Vagina (tissue), 2 donors: ENCODE measurements at places on chromosomes 16 and 17. TPM values are rescaled to one million over a fixed set of nuclear protein-coding genes. Genes with fewer than 3 reads are reported as not detected.

- no peaks in the 10 kb centered on the region for H3K4me1 ChIP-seq
- no peak for DNase-seq
- no peaks in the 10 kb centered on the region for H3K36me3 ChIP-seq
- no peak overlapping the region for H3K27ac ChIP-seq
- no peaks in the 10 kb centered on the region for H3K27me3 ChIP-seq
These were observed 80.8 kb downstream of the SOCS1 start for GRCh38 chr16:11175106-11175786.

DNA sequence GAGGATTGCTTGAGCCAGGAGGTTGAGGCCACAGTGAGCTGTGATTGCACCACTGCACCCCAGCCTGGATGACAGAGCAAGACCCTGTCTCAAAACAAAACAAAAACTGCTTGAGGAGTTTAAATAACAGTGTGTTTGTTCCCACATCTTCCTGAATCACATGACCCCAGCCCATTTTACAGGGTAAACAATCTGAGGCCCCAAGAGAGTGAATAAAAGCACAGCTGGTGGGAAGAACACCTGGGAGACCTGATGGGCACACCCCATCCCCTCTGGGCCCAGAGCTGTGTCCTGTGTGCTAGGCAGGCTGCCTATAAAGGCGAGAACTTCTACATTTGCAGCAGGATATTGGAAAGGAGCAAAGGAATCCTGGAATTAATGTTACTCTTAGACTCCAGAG lies 69.6 kb downstream of the PLXDC1 start:
- no peaks in the 10 kb centered on the region for H3K27me3 ChIP-seq
- peaks cover 39% of the 10 kb centered on the region for H3K4me1 ChIP-seq
- no peak overlapping the region for H3K4me3 ChIP-seq
- peak overlapping the region; percentile 92 for H3K27ac ChIP-seq

DNA sequence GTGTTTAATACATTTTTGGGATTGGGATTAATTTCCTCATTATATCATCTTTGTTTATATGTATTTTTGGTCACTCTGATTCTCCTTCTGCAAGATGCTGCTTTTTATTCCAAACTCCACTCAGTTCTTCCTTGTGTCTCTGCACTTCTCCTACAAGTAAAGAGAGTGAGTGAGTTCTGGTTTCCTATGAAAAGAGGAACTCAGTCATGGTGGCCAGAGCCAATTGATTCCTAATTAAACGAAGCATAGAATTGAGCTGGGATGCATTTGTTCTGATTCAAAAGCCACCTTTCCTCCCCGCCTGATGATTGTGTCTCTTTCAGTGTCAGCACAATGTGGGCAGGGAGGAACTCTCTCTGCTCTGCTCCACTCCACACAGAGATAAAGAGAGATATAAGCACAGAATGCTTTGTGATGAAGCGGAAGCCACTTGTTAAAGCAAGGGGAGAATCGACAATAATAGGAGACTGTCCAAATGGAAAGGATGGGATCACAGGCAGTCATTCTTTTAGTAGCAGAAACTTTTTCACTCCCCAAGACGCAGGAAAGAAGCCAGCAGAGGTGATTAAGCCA lies 121.3 kb upstream of the GOT2 start:
- H3K36me3 ChIP-seq: no peaks in the 10 kb centered on the region
- H3K4me1 ChIP-seq: no peaks in the 10 kb centered on the region
- no peak overlapping the region for H3K4me3 ChIP-seq

Gene ZNF768
- 30.7 TPM for total RNA-seq

DNA sequence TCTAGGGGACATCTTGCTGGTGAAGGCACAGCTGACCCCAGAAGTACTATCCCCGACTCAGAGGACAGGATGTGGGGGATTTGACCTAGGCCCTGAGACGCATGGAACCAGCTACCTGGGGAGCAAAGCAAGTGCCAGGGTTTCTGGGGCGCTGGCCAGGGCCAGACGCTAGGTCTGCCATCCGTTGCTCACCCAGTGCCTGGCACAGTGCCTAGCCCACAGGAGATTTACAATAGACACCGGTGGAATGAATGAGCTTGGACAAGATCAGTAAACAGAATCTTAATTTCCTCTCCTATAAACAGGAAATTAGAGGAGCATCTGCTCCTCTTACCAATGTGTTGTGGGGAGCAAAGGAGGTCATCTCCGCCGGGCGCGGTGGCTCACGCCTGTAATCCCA lies 5.0 kb downstream of the RPRML start:
- H3K36me3 ChIP-seq: no peaks in the 10 kb centered on the region
- no peak overlapping the region for H3K4me3 ChIP-seq
- H3K27ac ChIP-seq: no peak overlapping the region
- no peaks in the 10 kb centered on the region for H3K27me3 ChIP-seq
- no peak for DNase-seq
- H3K4me1 ChIP-seq: peaks cover 17% of the 10 kb centered on the region

DNA sequence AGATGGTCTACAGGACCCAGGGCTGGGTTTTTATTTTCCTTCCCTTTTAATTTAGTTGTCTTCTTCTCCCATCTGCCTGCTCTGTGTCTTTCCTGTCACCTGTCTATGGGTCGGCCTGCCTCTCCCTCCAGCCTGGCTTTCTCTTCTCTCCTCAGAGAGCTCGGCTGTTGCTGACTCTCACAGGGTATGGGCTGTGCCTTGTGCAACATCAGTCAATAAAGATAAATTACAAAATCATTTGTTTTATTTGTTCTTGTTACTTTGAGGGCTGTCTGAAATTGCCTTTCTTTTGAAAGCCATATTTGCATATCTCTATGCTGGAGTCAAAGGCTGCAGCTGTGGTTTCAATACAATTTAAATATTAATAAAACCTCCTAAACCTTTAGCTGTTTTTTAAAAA lies 15.6 kb downstream of the RND2 start:
- no peak overlapping the region for H3K27ac ChIP-seq
- no peaks in the 10 kb centered on the region for H3K27me3 ChIP-seq
- H3K36me3 ChIP-seq: no peaks in the 10 kb centered on the region
- no peak overlapping the region for H3K4me3 ChIP-seq

- no peaks in the 10 kb centered on the region for H3K27me3 ChIP-seq
- no peak overlapping the region for H3K27ac ChIP-seq
- H3K4me3 ChIP-seq: no peak overlapping the region
- H3K4me1 ChIP-seq: no peaks in the 10 kb centered on the region
- no peak for DNase-seq
These were observed 25.5 kb downstream of the CACNG4 start for GRCh38 chr17:66990047-66990446.

DNA sequence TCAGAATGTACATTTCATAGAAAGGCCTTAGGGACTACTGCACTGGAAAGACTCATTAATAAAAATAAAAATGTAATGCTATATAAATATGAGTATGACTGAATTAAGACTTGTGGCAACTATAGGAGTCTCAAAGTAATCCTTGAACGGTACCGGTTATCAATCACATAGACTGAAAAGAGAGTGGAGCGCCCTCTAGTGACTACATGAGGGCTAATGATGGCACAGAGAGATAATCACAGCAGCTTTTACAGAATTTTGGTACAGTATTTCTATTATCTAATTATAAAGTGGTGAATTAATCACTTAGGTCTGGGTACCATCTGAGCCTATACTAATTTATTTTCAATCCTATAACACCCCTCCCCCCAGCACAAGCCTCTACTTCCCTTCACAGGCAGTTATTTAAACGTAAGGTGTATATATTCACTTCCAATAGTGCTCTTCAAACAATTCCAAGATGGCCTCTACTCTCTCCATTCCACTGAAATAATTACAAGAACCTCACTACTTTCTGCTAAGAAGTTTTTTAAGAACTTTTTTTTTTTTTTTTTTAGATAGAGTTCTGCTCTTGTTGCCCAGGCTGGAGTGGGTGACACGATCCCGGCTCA lies 40.7 kb upstream of the ANKFY1 start:
- H3K4me1 ChIP-seq: peaks cover 12% of the 10 kb centered on the region
- H3K27ac ChIP-seq: no peak overlapping the region
- no peaks in the 10 kb centered on the region for H3K27me3 ChIP-seq
- H3K4me3 ChIP-seq: no peak overlapping the region
- no peak for DNase-seq
- H3K36me3 ChIP-seq: no peaks in the 10 kb centered on the region

Gene CLUH
- total RNA-seq: 52.3 TPM

Gene TRIM25
- 70.0 TPM for total RNA-seq

- no peak overlapping the region for H3K27ac ChIP-seq
- H3K36me3 ChIP-seq: no peaks in the 10 kb centered on the region
- H3K4me3 ChIP-seq: no peak overlapping the region
These were observed 67.0 kb downstream of the SMPD3 start for GRCh38 chr16:68381363-68381724.

GRCh38 chr17:69282002-69282401 lies 44.9 kb downstream of the ABCA5 start:
- no peaks in the 10 kb centered on the region for H3K27me3 ChIP-seq
- peaks cover 23% of the 10 kb centered on the region for H3K36me3 ChIP-seq
- no peak overlapping the region for H3K4me3 ChIP-seq

DNA sequence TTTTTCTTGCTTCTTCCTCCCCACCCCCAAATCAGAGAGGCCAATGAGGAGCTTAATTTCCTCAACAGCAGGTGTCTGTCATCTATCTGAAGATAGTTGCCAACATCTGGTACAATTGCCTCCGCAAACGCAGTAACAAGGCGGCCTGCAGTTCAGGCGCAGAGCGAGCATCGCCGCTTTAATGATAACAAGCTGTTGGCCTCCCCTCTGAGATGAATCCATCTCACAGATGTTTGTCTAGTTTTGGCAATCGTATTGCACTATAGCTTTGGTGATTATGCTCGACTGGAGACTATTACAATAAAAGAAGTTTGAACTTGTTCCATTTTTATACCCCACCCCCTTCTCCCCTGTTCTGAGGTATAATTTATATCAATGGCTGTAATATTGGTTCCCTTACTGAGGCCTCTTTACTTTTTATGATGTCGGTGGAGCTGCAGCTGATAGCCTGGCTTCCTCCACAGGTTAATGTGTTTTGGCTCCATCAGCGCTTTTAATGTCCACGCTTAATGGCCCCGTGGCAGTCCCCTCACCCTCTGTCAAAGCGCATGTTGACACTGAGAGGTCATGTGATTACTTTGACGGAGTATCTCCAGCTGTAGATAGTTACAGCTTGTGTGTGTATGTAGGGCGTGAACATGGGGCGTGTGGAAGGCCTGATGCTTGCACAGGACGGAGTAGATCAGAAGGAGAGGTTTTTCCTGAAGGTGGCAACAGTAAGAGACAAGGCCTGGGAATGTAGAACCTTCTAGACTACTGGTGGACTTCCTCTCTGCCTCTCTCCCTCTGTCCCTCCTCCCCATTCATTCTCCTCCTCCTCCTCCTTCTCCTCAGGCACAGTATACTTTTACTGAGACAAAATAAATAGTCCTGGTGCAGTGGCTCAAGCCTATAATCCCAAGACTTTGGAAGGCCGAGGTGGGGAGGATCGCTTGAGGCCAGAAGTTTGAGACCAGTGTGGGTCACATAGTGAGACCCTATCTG lies 164.7 kb downstream of the MSI2 start:
- no peak overlapping the region for H3K4me3 ChIP-seq
- no peak overlapping the region for H3K27ac ChIP-seq
- no peak for DNase-seq
- peaks cover 10% of the 10 kb centered on the region for H3K4me1 ChIP-seq
- no peaks in the 10 kb centered on the region for H3K27me3 ChIP-seq

Gene CPHXL2
- total RNA-seq: not detected

Gene GSG1L
- not detected for total RNA-seq

Gene VTN
- 2.7 TPM for total RNA-seq

- H3K4me3 ChIP-seq: no peak overlapping the region
- no peaks in the 10 kb centered on the region for H3K27me3 ChIP-seq
- DNase-seq: no peak
- H3K36me3 ChIP-seq: no peaks in the 10 kb centered on the region
- peaks cover 47% of the 10 kb centered on the region for H3K4me1 ChIP-seq
These were observed 3.1 kb downstream of the CACNB1 start for GRCh38 chr17:39194089-39194984.

DNA sequence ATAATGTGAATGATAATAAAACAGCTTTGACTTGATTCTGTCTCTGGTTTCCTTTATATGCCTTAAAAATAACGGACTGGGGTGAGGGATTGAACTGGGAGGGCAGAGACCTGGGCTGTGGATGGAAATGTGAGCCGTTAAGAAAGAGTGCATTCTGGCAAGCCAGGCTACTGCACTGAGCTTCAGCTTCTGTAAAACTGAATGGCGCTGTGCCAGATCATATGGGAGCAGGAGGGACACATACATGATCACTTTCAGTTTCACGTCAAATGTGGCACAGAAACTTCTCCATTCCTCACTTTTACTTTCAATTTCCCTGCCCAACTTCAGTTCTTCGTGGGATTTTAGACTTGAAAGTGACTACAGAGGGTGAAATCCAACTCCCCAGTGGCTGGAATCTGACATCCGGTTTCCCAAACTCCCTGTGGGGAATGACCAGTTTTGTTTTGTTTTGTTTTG lies 1.1 kb downstream of the MT2A start:
- no peaks in the 10 kb centered on the region for H3K27me3 ChIP-seq
- H3K36me3 ChIP-seq: no peaks in the 10 kb centered on the region
- peaks cover 51% of the 10 kb centered on the region for H3K4me1 ChIP-seq
- H3K27ac ChIP-seq: peak overlapping the region; percentile 83
- DNase-seq: no peak

- no peaks in the 10 kb centered on the region for H3K4me1 ChIP-seq
- no peaks in the 10 kb centered on the region for H3K27me3 ChIP-seq
- no peaks in the 10 kb centered on the region for H3K36me3 ChIP-seq
- H3K4me3 ChIP-seq: no peak overlapping the region
- no peak for DNase-seq
- H3K27ac ChIP-seq: no peak overlapping the region
These were observed 46.3 kb downstream of the DYNLRB2 start for GRCh38 chr16:80587071-80587470.

Gene JPH3
- 2.0 TPM for total RNA-seq

DNA sequence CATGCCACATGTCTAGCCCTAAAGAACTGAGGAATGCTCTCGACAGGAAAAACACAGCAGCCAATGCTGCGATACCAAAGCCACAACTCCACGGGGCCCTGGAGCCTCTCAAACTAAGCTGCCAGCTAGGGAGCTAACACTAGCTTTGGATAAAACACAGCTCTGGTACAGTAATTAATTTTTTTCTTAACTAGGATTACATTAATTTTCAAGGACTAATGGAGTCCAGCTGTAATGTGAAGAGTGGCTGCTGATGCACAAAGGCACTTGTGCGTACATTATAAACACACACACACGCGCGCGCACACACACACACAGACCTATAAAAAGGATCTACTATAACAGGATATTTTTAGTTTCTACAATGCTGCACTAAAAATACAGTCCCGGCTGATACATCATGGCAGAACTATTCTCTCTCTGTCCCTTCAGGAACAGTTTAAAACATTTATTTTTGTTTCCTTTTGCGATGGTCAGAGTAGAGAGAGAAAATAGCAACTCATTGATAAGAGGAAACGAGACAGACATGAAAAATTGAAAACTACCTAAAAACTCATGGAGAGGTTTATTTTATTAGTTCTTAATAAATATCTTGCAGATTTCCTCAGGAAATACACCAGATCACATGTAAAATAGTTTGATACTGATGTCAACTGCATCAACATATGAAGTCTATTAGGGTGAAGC lies 88.5 kb downstream of the SMG6 start:
- H3K27me3 ChIP-seq: no peaks in the 10 kb centered on the region
- H3K27ac ChIP-seq: peak overlapping the region; percentile 85
- peak overlapping the region; percentile 40 for H3K4me3 ChIP-seq

GRCh38 chr16:79475841-79476240 lies 124.7 kb downstream of the MAF start:
- no peaks in the 10 kb centered on the region for H3K27me3 ChIP-seq
- no peak overlapping the region for H3K4me3 ChIP-seq
- no peaks in the 10 kb centered on the region for H3K4me1 ChIP-seq
- no peak for DNase-seq

Gene EFCAB5
- total RNA-seq: not detected

GRCh38 chr17:31492880-31493655 lies 101.6 kb downstream of the RAB11FIP4 start:
- no peaks in the 10 kb centered on the region for H3K36me3 ChIP-seq
- H3K4me1 ChIP-seq: peaks cover 43% of the 10 kb centered on the region
- DNase-seq: no peak
